Diencephalon (tissue), 1 donor: ENCODE measurements at places on chromosomes 7 and 10. TPM values are rescaled to one million over a fixed set of nuclear protein-coding genes. Genes with fewer than 3 reads are reported as not detected.

The HMX2 gene
- 0.92 TPM for total RNA-seq

The SEMA3D gene
- 10.1 TPM for total RNA-seq

The NODAL gene
- total RNA-seq = 3.5 TPM

The DBF4 gene
- 14.8 TPM for total RNA-seq

The BICC1 gene
- total RNA-seq = 5.8 TPM

The ZNF746 gene
- 19.6 TPM for total RNA-seq

The UBE2H gene
- total RNA-seq = 99.2 TPM

The PVRIG gene
- not detected for total RNA-seq

The ORC5 gene
- total RNA-seq = 48.0 TPM

The SUN3 gene
- total RNA-seq = 0.69 TPM

The TAX1BP1 gene
- total RNA-seq = 103 TPM

The CFAP70 gene
- total RNA-seq = 6.0 TPM

The PDE1C gene
- 19.6 TPM for total RNA-seq

The SNX10 gene
- total RNA-seq = 103 TPM

The MEST gene
- 197 TPM for total RNA-seq

The MYPN gene
- total RNA-seq = not detected

The IFIT1B gene
- total RNA-seq = 0.92 TPM

The INA gene
- 223 TPM for total RNA-seq

The SPDYE8 gene
- total RNA-seq = 0.46 TPM

The ANKRD1 gene
- total RNA-seq = not detected

The SH3PXD2A gene
- total RNA-seq = 10.8 TPM

The SPDYE16 gene
- total RNA-seq = 0.23 TPM

The GSTO2 gene
- total RNA-seq = 6.7 TPM

The PTPN20 gene
- total RNA-seq = 34.8 TPM

The MTPN gene
- 233 TPM for total RNA-seq

The ADRA2A gene
- 6.0 TPM for total RNA-seq

The HABP2 gene
- 0.23 TPM for total RNA-seq

The MLXIPL gene
- 0.69 TPM for total RNA-seq

The NSUN6 gene
- total RNA-seq = 32.8 TPM

The TAS2R5 gene
- total RNA-seq = 1.8 TPM
